ENCODE measurements at places on chromosomes 2 and 18.

- no peak for DNase-seq
These were observed 748.7 kb upstream of the CHAC2 start for GRCh38 chr2:53018825-53019425.

DNA sequence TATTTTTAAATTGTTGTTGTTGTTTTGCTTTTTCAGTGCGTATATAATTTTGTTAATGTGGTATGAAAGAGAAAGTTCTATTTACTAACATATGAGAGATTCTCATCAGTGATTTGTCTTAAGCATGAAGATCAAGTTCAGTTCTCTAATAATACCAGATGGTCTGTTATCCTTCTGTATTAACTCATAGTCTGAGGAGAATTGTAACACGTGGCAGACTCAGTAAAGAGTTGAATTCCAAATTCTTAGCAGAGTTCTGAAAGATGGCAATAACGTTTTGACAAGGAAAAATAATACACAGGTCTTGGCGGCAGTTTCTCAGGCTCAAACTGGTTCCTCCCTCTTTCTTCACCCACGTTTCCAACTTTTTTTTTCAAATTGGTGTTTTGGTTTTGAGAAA lies 17.2 kb upstream of the COL3A1 start:
- no peak for DNase-seq

- DNase-seq = no peak
These were observed 90.2 kb downstream of the SMAD7 start for GRCh38 chr18:48860269-48861180.

DNA sequence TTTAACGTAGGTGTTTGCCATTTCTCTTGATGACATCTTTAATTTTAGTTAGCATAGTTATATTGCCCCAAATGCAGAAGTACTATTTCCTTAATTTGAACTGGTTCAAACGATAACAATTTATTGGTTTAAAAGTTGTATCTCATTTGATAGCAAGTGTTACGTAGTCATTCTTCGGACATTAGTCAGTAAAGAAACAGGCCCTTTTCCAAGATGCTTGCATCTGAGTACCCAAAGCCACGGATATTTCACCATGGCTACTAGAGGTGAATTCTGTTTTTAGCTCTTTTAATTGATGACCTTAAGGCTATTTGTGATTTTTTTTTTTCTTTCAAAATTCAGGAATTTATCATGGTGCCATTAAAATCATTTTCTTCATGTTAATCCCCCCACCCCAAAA lies 32.1 kb downstream of the GLS start:
- no peak for DNase-seq

GRCh38 chr2:1488851-1489250 lies 75.6 kb downstream of the TPO start:
- no peak for DNase-seq

- DNase-seq = no peak
These were observed 180.2 kb upstream of the TWIST2 start for GRCh38 chr2:238667639-238668038.

DNA sequence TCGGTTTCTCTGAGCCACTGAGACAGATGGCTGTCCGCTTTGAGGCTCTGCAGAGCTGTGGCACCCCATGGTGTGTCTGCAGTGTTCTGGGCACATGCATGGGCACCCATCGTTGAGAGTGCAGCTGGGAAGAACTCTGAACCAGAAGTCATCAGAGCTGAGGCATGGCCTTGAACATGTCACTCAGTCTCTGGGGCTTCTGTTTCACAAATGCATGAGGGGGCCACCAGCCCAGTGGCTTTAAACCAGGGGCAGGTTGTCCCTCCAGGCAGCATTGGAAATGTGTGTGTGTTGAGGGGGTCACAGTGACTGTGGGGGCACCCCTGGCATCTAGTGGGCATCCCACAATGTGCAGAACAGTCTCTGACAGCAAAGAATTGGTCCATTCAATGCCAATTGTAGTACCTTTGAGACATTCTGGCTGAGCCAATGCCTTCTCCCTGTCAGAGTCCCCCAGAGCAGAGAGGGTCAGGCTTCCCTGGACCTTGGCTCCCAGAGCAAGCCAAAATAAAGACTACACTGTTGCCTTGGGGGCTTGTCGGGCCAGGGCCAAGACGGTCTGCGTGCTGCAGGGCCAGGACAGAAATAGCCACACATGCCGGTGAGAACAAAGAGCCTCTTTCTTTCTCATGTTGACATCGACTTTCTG lies 9.3 kb upstream of the PSMD1 start:
- no peak for DNase-seq

GRCh38 chr2:188664951-188665595 lies 309.1 kb upstream of the COL3A1 start:
- DNase-seq = no peak

- no peak for DNase-seq
These were observed at the start of gene SERPINB13 for GRCh38 chr18:63586966-63587365. Gene SERPINB13, plus strand, starts transcription at chr18:63587343. Its CDS starts 1,325 bp downstream, at chr18:63588668.

GRCh38 chr18:40987581-40987980 lies 967.5 kb upstream of the PIK3C3 start:
- DNase-seq = no peak

GRCh38 chr2:64491426-64491825 lies 32.7 kb upstream of the AFTPH start:
- DNase-seq = no peak

DNA sequence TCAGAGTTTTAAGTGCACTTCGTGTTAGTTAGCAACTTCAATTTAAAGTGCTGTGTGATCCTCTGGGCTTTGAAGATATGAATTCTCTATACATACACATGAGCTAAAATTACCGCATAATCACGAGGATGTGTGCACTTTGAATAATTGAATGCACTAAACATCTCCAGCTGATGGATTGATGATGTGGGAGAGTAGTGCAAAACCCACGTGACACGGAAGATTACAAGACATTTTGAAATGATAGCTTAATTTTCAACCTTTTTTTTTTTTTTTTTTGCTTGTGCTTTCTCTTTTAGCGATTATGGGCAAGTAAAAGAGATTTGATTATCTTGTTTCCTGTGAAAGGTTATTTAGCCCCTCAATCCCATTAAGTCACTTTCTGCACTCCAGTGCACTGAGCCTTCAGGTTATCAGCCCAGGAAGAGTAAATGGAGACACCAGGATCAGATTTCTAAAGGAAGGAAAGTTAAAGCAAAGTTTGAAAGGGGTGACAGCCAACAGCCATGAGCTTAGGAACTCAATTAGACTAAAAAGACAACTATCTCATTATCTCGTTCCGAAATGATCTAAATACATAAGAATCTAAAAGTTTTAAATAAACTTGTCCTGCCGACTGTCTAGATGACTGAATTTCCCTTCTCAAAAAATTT lies 81.6 kb downstream of the CDK15 start:
- DNase-seq = no peak

GRCh38 chr2:233007739-233008138 lies 5.3 kb downstream of the NGEF start:
- DNase-seq = no peak

DNA sequence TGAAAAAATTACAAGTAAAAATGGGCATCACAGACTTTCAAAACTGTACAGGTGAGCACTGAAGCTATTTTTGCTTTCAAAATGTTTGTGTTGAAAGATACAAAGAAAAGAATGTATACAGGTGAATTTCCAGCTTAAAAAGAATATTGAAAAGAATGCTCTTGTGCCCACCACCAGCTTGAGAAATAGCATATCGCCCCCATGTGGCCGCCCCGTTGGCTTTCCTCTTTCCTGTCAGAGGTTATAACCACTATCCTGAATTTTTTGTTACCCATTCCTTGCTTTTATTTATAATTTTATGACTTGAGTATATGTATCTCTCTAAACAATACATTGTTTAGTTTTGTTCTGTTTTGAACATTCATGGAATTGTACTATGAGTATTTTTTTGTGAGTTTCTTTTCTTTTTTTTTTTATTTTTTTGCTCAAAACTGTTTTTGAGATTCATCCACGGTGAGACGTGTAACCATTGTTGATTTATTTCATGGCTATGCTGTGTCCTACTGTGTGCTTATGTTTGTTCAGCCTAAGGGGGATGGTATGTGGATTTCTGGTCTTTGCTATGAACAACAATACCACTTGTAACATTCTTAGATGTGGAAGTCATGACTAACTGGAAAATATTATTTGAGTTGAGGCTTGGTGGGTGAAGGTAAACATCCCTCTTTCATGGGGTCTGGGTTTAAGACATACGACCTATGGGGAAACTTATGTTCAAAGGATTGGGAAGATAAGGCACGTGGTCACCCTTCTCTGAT lies 11.6 kb downstream of the TRPM8 start:
- peak; percentile 17 for DNase-seq

GRCh38 chr2:1603521-1603920 lies 140.8 kb downstream of the PXDN start:
- no peak for DNase-seq

GRCh38 chr2:240155048-240155744 lies 14.7 kb upstream of the OTOS start:
- no peak for DNase-seq

- peak; percentile 62 for DNase-seq
These were observed 53.7 kb upstream of the ARL4C start for GRCh38 chr2:234550511-234551107.

DNA sequence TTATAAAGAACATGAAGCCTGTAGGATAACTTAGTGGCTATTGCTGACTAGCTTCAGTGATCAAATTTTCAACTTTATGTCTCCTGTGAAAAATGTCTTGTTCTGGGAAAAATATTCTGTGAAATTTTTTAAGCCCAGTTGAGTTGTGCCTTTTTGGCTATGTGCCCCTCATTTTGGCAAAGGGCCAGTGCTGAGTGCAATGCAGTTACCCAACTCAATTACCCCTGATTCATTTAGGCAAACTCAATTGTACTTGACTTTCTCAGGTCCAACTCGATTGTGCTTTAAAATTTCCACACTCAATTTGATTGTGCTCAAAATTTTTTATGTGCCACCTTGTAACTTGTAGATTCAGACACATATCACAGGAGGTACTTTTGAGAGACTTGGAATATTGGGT lies 548.8 kb upstream of the NRP2 start:
- DNase-seq = no peak

DNA sequence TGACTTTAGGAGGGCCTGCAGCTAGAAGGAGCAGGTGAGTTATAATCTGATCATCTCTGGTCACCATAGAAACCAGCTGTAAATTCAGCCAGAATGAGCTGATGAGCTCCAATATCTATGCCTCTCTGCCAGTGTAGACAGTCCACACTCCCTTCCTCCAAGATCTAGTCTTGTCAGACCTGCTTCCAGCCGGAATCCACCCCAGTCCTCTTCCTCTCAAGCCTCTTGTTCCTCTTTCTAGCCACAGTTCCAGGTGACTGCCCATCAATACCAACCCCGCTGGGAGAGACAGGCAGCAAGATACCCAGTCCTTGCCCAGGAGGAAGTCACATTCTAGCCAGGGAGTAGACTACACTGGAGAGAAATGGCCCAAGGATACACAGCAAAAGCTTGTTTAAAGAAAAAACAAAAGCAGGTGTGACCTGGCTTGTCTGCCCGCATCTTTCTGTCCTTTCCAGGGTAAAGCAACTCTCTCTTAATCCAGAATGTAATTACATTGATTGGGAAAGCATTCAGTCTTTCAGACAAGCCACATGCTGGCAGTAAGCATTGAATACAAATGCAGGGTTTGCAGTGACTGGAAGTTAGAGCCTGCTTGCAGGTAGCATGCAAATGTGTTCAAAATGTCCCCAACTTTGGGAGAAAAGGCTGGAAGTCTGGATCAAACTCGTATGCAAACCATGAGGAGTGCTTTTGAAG lies 9.0 kb upstream of the SLC35F6 start:
- no peak for DNase-seq

DNA sequence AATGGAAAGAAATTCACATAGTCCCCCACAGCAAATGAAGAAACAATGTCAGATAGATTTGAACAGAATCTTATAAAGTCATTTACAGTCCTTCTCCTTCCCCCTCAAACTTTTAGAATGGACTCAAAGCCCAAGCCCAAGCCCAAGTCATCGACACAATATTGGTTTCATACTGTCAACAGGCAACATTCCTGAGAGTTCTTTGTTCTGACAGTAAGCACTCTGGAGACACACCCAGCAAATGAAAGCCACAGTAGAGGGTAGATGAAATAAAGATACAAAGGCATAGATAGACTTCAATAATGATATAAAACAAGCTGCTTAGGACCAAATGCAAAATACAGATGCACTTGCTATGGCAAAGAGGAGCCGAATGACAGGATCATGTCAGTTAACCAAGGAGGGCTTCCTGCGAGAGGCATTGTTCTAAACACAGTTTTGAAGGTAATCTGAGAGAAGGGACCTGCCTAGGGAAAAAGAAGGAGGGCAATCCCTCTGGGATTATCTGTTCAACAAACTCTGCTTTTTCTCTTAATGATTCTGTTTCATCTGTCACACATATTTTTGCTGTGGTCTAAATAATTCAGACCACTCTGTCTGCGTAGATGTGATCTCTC lies 97.1 kb upstream of the MAP4K3 start:
- DNase-seq = no peak

GRCh38 chr2:46858702-46859090 lies 56.9 kb downstream of the MCFD2 start:
- no peak for DNase-seq

GRCh38 chr2:236844711-236845110 lies 241.0 kb upstream of the COPS8 start:
- no peak for DNase-seq

GRCh38 chr2:132780651-132781050 lies 110.6 kb upstream of the LYPD1 start:
- DNase-seq = no peak

- DNase-seq = no peak
These were observed 11.4 kb downstream of the AGAP1 start for GRCh38 chr2:235505181-235505741.

DNA sequence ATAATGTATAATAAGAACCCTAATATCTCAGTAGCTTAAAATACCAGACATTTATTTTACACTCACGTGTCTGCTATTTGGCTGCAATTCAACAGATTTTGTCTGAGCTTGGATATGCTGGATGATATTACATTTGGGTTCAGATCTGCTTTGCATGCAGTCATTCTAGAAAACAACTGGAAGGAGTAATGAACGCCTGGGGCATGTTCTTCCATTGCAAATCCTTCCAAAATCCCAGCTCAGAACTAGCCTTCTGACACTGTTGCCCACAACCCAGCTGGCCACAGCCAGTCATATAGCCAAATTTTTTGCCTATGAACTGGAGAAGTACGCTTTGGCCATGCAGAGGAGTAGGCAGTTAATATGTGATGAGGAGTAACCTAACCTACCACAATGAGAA lies 597.8 kb upstream of the VRK2 start:
- DNase-seq = no peak

- no peak for DNase-seq
These were observed 372.8 kb upstream of the MYT1L start for GRCh38 chr2:2703762-2704427.

All from hematopoietic multipotent progenitor cell treated with erythropoietin and hydrocortisone succinate and interleukin-3 and kit ligand, for 8 days (in vitro differentiated cells).